ENCODE measurements at places on chromosomes 3 and 15.

- no peak for DNase-seq
These were observed 1.2 kb downstream of the KLHDC8B start for GRCh38 chr3:49172551-49173041.

GRCh38 chr3:117499189-117499870 is 789.8 kb downstream of the TUSC7 start:
- DNase-seq = no peak

DNA sequence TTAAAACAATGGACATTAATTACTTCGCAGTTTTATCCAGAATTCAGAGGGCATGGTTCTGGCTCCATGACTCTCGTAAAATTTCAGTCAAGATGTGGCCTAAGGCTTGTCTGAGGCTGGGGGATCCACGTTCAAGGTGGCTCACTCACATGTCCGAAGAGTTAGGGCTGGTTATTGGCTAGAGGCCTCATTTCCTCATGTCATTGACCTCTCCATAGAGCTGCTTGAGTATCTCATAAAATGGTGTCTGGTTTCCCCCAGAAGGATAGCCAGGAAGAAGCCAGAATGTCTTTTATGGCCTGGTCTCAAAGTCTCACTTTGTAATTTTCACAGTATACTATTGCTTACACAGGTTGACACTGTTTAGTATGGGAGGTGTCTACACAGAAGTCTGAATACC is 67.3 kb upstream of the DCBLD2 start:
- no peak for DNase-seq

GRCh38 chr3:30035935-30036567 is 570.4 kb upstream of the TGFBR2 start:
- no peak for DNase-seq

GRCh38 chr15:75891895-75892294 is 11.8 kb upstream of the FBXO22 start:
- DNase-seq = no peak

- no peak for DNase-seq
These were observed 3.0 kb downstream of the FAM174B start for GRCh38 chr15:92652576-92652966.

DNA sequence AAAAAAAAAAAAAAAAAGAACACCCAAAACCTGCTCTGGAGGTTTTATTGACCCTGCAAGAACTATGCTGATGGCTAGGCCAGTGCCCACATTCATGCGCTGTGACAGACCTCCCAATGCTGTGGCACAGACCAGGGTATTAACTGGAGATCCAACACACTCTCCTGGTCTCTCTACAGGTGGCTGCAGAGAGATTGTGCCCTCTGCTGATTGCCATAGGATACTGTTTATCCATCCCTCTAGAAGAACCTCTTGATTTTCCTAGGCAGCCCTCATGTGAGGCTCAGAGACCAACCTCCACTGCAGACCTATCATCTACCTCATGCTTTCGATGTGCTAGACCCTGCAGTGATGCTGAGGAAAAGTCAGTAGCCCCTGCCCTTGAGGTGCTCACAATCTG is 125.5 kb upstream of the TRIM42 start:
- no peak for DNase-seq

DNA sequence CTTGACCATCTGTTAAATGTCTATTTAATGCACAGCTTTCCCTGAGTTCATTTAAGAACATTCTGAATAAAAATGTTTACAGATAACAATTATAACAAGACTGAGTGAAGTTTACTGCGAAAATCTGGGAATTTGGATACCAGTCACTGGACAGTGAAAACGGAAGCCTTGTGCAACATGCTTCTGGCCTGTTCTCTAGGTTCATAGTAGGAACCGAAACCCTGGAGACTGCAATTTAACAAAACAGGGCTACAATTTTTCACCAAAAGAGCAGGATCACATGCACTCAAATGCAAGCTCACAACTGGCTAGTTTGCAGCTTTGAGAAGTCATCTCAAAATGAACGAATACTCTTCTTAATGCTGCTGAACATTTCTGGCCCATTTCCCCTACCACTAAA is 435.9 kb downstream of the NR2F2 start:
- DNase-seq = no peak

DNA sequence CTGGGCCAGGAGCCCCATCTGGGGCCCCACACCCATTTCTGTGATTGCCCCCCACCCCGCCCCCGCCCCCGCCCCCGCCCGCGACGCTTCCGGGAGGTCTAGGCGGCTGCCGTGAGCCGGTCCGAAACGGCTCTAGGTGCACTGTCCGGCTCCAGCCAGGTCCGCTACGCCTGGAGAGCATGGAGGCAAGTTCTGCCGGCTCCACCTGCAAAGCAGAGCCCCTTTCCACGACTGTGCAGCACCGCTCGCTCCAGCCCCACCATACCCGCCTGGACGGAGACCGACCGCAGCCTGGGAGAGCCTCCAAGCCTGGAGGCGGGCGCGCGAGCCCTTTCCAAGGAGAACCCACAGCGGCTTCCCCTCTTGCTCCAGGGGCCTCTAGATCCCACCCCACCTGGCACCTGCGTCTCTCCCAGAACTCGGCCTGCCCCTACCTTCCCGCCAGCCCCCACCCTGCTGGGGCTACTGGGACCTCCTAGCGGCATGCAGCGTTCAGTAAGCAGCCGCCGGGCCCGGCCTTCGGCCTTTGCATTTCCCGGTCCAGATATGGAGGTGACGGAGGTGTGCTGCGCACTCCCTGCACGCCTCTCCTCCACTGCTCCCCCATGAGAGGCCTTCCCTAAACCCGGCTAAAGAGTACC is 66.2 kb downstream of the KLF13 start:
- DNase-seq = no peak

DNA sequence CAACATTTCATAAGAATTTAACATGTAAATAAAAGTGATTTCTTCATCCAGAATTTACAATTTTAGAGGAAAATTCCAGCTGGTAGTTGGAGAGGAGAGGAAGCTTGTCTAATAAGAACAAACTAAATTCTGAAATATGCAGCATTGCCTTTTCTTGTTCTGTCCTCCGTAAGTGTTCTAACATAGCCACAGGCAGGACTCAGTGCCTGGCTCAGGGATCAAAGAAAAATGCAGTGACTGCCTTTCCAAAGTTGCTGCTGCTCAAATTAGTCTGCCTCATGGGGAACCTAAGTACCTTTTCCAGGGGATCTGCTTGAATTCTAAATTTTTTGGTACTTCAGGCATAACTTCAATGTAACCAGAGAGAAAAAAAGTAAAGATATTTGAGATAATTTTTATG is 713.0 kb upstream of the CADM2 start:
- no peak for DNase-seq

DNA sequence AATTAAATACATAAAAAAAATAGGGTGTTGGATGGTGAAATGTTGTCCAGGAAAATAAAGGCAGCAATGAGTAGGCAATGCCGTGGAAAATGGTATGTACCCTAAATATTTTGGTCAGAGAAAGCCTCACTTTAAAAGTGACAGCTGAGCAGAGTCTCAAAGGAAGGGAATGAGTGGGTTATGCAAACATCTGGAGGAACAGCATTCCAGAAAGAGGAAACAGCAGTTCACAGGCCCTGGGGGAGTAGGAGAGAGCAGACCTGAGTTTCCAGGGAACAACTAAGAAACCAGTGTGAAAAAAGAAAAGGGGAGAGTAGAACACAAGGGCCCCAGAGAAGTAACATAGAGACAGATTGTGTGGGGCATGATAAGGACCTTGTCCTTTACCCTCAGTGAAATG is 230.0 kb upstream of the CNTN3 start:
- no peak for DNase-seq

- DNase-seq = no peak
These were observed 356.5 kb downstream of the TBL1XR1 start for GRCh38 chr3:176840641-176841286.

GRCh38 chr15:34001536-34001935 is 33.2 kb downstream of the CHRM5 start:
- DNase-seq = no peak

GRCh38 chr3:186570941-186571643 is 572 bp downstream of the DNAJB11 start:
- no peak for DNase-seq

GRCh38 chr15:78083186-78083585 is 5.7 kb upstream of the TBC1D2B start:
- no peak for DNase-seq

- no peak for DNase-seq
These were observed 55.2 kb downstream of the CNTN3 start for GRCh38 chr3:74559261-74559660.

DNA sequence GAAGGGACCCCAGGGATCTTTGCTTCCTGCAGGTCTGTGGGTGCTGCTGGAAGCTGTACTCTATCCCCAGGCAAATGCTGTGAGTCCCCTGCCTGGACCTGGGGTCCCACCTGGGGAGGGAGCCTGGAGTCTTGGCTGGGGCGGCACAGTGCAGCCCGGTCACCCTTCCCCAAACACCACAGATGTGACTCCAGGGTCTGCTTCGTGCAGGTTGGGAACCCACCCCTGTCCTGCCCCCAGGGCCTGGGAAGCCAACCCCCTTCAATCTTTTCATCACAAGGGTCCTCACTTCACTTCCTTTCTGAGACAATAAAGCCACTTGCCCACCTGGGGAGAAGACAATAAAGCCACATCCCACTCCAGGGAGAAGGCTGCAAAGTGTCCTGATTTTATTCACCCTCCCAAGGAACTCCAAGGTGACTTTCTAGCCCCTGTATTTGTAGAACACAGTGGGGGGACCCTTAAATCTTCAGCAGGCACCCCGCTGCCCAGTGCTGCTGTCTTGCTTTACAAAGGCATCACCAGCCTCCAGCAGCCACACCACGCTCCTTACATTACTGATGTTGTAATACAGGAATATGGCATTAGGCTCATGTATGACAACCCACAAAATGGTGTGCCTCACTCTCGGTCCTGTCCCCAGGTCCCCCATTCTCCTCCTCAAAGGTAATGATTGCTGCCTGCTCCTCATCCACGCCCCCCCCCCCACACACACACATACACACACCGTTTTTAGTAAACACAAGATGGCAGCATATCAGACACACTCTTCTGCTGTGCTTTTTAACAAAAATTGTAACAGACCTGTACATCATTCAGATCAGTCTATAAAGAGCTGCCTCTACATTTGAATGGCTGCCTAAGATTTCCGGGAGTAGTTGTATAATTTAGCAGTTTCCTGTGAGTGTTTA is 9.9 kb downstream of the C3orf22 start:
- no peak for DNase-seq

DNA sequence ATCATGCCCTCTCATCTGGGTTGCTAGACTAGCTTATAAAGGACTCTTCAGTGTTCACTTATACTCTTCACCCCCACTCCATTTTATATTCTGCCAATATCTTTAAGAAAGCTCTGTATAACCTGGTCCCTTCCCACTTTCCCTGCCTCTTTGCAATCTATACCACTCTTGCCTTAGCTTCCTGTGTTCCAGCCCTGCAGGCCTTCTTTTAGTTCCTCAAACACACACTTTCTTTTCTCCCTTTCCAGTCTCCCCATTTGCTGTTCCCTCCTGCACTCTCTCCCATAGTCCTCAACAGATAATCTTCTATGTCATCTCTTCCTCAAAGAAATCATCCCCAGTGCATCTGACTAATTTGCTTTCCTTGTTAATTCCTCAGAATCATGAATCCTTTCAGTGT is 28.7 kb downstream of the SENP8 start:
- DNase-seq = no peak

DNA sequence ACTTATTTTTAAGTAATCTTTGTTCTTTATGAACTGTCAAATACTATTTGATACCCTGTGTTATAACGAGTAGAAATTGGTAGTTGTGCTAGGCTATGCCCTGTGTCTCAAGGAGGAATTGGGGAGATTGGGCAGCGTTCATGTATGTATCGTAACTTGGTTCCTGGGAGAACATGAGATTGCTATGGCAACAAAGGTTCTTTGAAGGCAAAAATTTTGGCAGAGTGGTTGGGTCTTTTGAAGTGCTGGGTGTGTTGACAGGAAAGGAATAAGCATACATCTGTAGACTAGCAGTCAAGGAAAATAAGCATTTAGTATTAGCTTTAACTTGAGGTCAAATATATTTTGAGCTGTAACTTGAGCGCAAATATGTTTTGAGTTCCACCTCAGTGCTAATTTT is 45.3 kb downstream of the TCF12 start:
- DNase-seq = no peak

GRCh38 chr3:26307192-26307591 is 315.4 kb upstream of the LRRC3B start:
- DNase-seq = no peak

GRCh38 chr3:58403513-58404109 is 30.0 kb downstream of the PDHB start:
- no peak for DNase-seq

- DNase-seq = no peak
These were observed 481.4 kb upstream of the CFAP20DC start for GRCh38 chr3:59531066-59531745.

DNA sequence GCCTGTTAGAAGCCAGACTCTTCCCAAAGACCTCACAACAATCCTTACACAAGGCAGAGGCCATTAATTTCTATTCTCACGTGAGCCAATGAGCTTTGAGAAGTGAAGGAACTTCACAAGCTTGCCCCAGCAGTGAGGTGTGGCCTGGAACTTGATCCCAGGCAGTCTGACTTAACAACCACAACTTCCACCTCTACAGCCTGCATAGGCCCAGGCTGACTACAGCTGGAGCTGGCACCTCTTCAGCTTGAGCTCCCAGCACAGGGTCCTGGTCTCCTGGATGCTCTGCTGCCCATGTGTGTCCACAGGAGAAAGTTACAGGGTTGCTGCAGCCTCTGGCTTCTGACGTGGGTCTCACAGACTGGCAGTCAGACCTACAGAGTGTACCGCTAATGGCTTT is 111.0 kb downstream of the ERC2 start:
- no peak for DNase-seq

- no peak for DNase-seq
These were observed 66.4 kb downstream of the LRTM1 start for GRCh38 chr3:54861248-54862067.

DNA sequence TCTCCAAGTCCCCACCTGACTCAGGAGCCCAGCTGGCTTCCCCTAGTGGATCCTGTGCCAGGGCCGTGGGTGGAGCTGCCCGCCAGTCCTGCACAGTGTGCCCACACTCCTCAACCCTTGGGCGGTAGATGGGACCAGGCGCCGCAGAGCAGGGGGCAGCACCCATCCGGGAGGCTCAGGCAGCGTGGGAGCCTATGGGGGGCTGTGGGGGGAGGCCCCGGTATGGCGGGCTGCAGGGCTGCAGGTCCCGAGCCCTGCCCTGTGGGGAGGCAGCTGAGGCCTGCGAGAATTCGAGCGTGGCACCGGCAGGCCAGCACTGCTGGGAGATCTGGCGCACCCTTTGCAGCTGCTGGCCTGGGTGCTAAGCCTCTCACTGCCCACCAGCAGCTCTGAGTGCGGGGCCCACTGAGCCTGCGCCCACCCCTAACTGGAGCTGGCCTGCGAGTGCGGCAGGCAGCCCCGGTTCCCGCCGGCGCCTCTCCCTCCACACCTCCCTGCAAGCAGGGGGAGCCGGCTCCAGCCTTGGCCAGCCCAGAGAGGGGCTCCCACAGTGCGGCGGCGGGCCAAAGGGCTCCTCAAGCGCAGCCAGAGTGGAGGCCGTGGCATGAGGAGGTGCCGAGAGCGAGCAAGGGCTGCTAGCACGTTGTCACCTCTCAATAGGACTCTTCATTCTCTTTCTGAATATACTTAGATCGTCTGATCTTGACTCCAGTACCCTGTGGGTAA is 64.0 kb downstream of the TMEM212 start:
- no peak for DNase-seq

All from stimulated activated CD8-positive, alpha-beta memory T cell treated with anti-CD3 and anti-CD28 coated beads, Interleukin-15, amount 100 ng/mL, for 48 hours (primary cell).